ENCODE measurements at places on chromosomes 5 and 9.

GRCh38 chr5:175694371-175695160 lies 36.7 kb downstream of the HRH2 start:
- no peak for DNase-seq

DNA sequence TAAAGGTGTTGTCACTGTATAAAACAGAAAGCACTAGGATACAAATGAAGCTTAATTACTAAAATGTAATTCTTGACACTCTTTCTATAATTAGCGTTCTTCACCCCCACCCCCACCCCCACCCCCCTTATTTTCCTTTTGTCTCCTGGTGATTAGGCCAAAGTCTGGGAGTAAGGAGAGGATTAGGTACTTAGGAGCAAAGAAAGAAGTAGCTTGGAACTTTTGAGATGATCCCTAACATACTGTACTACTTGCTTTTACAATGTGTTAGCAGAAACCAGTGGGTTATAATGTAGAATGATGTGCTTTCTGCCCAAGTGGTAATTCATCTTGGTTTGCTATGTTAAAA lies 43.8 kb downstream of the NDFIP1 start:
- DNase-seq = no peak

DNA sequence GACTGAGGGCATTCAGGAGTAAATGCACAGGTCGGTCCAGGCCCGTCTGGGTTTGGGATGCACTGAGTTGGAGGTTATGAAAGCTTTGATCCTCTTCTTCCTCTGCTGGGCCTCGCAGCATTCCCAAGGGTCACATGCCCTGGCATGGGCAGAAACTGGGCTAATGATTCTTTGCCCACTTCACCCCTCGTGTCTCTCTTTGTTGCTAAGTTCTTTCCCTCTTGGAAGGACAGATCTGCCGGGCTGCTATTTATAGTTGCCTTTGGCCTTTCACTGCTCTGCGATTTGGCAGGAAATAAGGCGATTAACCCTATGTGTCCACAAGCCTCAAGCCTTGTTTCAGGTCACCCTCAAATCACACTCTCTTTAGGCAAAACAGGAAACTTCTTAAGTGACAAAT lies 66.9 kb downstream of the ENTREP1 start:
- no peak for DNase-seq

DNA sequence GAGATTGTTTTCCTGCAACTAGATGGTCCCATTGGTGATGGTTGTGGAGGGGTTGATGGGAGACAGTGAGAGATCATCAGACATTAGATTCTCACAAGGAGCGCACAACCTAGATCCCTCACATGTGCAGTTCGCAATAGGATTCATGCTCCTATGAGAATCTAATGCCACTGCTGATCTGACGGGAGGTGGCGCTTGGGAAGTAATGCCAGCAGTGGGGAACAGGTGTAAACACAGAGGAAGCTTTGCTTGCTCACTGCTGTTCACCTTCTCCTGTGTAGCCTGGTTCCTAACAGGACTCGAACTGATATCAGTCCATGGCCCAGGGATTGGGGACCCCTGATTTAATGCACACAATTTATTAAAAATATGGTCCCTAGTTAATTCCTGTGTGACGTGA lies 18.8 kb downstream of the SNCAIP start:
- DNase-seq = no peak

DNA sequence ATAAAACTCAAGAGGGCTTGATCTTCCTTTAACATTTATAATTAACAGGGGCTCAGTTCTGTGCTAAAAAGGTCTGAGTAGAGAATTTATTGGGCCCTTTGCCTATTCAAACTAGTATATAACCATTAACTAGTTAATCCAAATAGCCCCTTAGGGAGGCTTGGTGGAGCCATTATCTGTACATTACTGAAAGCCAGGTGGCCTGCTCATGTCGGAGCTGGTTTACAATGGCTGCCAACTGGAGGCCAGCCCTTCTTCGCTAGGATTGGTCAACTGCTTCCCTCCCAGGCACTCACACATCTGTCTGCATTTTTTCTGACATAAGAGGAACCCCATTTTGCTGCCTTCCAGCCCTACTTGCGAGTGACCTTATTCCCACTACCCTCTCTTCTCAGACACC lies 30.4 kb upstream of the NDFIP1 start:
- DNase-seq = no peak

- DNase-seq = no peak
These were observed 83.9 kb downstream of the NDFIP1 start for GRCh38 chr5:142192286-142193113.

- DNase-seq = no peak
These were observed 8.1 kb downstream of the RPS6 start for GRCh38 chr9:19371942-19372341.

DNA sequence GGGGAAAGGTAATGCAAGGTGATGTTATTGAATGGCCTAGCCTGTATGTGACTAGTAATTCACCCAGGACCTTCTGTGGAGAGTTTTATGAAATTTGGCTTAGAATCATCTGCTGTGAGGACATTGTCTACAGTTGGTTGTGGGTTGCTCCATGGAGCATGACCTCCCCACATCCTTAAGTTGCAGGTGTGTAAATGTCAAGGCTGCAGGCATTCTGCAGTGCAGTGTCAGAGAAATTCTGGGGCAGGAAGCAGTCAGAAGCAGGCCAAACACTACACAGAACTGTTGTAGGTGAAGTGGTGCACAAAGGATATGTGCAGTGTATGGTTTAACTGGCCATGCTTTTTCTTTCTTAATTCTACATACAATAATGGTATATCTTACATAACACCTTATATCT lies 588.3 kb downstream of the EBF1 start:
- no peak for DNase-seq

GRCh38 chr5:91367344-91367743 lies 15.8 kb downstream of the ARRDC3 start:
- no peak for DNase-seq

DNA sequence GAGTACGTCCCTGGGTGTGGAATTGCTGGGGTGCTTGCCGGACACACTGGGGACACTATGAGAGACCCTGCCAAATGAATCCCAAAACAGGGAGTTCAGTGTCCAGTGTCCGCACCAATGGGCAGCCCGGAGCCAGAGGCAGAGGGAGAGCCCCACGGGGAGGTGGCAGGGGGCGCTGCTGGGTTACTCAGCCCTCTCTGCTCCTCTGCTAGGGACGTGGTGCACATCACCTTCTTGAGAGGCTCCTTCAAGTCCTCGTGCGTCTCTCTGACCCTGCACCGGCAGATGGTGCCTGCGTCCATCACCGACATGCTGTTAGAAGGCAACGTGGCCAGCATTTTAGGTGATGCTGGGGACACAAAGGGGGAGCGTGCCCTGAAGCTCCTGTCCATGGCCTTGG lies 20.8 kb downstream of the STKLD1 start:
- no peak for DNase-seq

DNA sequence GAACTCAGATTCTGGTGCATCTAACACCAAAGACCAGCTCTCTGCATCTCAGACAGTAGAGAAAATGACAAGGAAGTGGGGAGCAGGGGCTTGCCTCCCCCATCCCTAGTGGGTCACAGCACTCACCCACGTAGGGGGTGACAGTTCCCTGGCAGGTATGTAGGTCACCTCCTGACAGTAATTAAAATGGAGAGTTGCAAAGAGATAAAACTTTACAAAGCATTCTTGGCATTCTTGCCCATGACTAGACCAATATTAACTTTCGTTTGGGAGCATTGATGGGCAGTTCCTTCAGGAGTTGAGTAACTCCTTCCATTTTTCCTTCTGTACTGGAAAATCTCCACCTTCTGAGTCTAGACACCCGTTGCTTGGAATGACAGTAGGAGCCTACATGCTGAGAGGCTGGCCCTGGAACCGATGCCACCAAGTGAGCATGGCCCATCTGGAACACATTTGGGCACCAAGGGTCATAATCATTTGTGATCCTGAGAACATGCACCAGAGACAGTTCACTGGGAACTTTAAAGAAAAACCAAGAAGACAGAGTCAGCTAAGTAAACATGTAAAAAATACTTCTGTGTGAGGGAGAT lies 81.5 kb upstream of the MSX2 start:
- DNase-seq = no peak

GRCh38 chr5:60978968-60979367 lies 34.0 kb downstream of the NDUFAF2 start:
- no peak for DNase-seq

DNA sequence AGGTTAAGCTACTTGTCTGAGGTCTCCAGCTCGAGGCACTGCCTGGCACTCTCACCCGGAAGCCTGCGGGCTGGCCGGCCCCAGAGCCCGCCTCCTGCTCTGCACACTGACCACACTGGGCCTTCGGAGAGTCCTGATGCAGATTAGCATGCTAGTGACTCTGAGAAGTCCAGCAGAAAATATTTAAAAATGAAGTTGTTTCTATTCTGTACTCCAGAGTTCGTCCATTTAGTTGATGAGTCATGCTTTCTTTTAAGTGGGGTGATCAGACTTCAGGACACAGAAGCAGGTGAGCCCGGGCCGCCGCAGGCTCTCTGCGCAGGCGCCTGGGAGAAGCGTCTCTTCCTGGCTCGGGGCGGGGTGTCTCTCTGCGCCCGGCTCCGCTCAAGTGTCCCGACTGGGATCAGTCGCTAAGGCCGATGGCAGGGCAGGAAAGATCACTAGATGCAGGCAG lies 32.5 kb downstream of the FAM240B start:
- peak; percentile 63 for DNase-seq

DNA sequence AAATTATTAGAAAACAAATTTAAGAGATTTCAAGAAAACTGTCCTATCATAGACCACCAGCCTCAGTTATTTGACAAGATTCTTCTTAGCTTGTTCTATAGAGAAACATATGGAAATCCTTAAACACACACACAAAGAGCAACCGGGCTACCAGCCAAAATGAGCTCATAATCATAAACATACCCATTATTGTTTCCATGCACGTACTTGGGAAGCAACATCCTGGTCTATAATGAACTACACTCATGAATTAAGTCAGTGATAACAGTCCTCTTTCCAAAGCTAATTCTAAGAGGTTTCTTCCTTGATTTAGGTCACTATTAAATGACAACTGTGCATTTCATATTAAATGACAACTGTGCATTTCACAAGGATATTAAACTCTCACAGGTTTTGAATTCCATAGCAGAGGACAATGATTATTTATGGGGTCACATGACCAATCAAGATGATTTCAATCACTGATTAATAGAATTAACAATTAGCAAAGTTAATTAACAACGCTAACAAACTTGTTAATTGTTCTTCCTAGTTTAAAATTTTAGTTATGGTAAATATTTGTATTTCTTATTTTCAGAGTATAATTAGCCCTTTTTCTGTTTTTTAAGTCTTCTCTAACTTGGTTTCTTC lies 77.0 kb downstream of the OXCT1 start:
- DNase-seq = no peak

DNA sequence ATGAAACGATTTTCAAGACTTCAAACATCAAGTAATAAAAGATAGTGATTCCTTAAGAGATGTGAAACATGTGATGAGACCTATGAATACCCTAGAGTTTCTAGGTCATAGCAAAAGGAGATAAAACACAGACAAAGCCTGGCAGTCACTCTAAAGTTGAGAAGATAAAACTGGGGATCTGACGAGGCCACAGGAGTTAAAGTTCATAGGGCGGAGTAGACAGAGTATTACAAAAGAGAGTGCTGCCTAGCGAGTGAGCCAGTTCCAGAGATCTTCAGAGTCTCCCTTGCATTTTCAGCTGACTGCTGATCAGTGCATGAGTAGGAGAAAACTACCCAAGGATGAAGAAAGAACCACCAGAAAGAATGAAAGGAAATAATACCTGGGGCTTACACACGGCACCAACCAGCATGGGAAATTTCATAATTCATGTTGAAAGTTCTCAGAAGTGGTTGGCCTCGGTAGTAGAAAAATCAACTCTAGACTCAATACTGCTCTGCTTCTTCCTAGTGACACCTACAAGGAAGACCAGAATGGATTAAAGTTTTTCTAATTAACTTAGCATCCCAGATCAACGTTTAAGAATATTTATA lies 30.4 kb downstream of the FBXO4 start:
- DNase-seq = no peak

DNA sequence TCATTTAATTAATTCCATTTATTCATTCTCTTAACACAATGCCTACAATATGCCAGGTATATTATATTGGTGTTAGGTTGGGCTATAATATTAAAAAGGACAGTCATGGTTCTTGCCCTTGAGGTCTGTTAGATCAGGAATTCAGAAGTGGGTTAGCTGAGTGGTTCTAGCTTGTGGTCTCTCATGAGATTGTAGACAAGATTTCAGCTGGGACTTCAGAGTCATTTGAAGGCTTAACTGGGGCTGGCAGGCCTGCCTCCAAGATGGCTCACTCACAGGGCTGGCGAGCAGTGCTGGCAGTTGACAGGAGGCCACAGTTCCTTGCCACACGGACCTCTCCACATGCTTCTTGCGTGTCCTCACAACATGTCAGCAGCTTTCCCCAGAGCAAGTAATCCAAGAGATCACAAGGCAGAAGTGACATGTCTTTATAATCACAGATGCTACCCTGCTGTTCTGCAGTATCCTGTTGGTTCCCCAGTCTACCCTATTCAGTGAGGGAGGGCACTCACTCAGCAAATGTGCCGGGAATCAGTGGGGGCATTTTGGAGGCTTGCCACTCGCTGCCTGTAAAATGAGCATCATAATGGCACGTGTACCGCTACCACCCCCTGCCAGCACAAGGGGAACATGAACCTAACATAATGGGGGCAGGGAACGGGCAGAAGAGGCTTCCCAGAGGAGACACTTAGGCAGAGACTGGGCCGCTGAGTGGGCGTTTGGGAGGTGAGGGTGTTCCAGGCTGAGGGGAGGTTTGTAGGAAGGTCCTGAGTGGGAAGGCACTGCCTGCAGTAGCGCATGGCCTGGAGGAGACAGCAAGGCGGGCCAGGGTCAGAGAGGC lies 70.0 kb downstream of the EXOSC2 start:
- DNase-seq = no peak

DNA sequence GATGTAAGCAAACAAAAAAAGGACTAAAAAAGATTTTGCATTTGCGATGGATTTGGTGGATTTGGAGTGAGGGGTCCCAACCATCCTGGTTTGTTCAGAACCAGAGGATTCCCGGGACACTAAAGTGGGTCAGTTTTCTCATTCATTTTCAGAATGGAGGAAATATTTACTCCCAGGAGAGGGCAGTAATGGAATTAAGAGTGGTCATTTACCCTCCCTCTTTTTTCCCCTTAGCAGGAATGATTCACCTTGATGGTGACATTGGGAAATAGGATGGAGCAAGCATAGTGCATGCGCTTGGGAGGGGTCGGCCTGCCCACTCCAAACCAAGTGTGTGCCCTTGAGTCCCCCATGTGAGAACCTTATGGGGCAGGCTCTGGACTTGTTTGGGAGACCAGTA lies 164.2 kb upstream of the PUM3 start:
- DNase-seq = no peak

DNA sequence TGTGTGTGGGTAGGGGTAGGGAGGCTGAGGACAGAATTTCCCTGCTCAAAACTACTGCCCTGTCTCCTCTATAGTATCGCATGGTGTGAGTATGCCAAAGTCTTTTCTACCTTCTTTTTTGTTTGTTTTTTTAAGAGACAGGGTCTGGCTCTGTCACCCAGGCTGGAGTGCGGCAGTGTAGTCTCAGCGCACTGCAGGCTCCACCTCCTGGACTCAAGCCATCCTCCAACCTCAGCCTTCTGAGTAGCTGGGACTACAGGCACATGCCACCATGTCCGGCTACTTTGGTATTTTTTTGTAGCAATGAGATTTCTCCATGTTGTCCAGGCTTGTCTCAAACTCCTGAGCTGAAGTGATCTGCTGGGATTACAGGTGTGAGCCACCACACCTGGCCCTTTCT lies 2.5 kb downstream of the SRP19 start:
- DNase-seq = no peak

All from kidney (tissue), 22 donors.